ENCODE measurements at places on chromosomes 2 and 18.

DNA sequence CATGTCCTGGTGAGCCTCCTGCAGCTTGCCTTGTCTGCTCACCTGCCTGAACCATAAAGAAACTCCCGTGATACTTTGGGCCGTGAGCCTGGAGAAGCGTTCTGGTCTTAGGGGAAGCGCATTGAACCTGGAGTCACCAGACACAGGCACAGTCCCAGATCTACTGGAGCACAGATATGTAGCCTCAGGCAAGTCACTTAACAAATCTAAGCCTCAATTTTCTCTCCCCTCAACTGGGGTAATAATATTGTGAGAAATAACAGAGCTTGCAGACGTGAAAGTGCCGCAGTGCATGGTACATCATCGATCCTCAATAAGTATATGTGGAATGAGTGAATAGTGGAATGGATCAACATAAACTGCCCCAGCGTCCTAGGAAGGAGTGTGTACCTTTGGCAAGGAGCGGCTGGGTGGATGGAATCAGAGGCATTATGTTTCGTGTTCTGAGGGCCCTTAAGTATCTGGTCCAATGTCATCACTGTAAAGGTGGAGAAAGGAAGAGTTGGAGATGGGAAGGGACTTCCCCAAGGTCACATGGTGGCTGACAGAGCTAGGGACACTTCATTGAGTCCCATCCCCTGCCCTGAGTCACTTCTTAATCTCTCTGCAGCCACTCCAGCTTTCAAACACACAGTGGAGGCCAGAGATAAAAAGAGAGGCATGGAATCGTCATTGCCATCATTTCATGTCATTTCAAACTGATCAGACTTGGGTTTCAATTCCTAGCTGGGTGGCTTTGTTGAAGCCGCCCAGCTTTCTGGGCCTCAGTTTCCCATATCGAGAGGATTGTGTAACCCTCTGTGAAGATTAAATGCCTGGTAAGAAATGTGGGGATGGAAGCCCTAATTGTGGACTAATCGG is 172.4 kb downstream of the DDX1 start:
- no peak for DNase-seq

DNA sequence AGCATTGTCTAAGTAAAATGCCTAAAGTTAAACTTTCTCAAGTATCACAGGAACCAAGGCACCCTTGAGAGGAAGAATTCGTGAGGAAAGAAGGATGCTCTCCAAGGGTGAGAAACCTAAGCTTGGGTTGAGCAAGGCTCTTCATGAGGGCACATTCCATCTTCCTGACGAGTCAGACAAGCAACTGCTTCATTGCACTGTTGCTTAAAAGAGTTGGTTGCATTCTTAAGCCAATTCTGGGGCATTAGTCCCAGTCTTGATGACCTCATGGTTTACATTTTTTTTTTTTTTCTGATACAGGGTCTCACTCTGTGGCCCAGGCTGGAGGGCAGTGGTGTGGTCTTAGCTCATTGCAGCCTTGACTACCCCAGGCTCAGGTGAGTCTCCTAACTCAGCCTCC is 237.5 kb downstream of the ACTR3 start:
- DNase-seq = no peak

GRCh38 chr18:27501671-27502070 is 316.6 kb upstream of the CHST9 start:
- no peak for DNase-seq

DNA sequence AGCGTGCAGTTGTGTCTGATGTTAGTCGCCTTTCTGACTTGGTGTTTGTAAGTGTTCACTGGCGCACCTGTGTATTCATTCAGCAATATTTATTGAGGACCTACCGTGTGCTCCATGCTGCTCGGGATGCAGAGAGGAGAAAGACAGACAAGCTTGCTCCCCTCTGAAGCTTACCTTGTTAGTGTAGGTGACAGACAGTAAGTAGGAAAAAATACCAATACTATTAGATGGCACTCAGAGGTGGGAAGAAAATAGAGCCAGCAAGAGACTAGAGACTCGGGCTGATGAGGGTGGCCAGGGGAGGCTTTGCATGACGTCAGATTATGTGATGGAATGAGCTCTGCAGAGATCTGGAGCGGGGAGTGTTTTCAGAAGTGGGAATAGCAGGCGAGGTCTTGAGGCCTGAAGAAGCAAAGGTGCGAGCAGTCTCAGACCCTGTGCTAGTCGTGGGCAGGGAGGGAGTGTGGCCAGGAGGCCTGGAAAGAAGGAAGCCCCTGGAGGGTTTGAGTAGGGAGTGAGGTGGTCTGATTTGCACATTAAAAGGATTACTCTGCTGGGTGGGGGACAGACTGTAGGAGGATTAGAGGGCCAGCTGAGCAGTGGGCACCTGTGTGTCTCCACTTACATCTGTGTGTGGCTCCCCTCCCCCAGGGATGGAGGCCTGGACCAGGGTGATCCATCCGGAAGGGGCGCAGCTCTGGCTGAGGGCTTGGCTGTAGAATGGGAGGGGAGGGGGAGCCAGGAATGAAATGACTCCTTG is 11.8 kb downstream of the MTCL1 start:
- no peak for DNase-seq

DNA sequence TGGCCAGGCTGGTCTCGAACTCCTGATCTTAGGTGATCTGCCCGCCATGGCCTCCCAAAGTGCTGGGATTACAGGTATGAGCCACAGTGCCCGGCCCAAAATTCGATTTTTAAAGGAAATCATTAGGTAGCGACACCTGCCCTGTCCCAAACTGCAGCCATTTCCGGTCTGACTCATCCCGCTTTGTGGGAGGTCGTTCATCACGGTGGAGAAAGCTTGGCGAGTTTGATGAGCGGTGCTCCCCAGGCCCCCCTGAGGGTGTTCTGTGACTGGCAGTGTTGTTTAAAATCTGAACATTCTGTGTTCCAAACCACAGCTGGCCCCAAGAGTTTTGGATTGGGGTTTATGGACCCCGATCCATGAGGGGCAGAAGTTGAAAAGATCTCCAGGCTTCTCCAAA is 53.0 kb upstream of the GLI2 start:
- DNase-seq = no peak

All from activated T-cell treated with anti-CD3 and anti-CD28 coated beads, Interleukin-2, amount 50 U/mL, for 24 hours (primary cell).